ENCODE measurements at places on chromosomes 13 and 19. TPM values are rescaled to one million over a fixed set of nuclear protein-coding genes. Genes with fewer than 3 reads are reported as not detected.

- no peak for DNase-seq
Measured at GRCh38 chr13:27267596-27267995, 3.0 kb upstream of the RASL11A start.

DNA sequence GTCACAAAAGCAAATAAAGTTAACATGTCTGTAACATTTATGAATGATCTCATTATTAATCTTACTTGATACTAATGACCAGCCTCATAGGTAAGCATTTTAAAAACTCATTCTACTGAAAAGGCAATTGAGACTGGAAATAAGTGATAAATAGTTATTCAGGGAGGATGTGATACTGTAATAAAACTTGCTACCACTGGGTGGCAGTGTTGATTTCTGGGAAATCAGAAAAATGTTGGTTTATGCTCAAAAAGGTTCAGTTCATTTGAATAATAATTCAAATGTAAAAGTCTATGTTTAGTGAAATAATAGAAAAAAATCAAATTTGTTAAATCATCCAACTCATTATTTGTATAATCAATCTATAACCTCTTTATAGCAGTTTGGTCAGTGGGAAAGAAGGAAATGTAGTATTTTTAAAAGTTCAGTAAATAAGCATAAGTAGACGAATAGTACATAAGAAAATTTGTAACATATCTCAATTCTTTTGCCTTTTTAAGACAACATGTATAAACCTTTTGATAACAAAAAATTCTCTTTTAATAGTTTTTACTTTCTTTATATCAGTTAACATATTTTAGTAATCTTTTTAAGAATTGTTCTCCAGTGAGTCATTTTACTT is 9.6 kb downstream of the ABHD13 start:
- no peak for DNase-seq

Gene ANKRD27
- 42.4 TPM for total RNA-seq

DNA sequence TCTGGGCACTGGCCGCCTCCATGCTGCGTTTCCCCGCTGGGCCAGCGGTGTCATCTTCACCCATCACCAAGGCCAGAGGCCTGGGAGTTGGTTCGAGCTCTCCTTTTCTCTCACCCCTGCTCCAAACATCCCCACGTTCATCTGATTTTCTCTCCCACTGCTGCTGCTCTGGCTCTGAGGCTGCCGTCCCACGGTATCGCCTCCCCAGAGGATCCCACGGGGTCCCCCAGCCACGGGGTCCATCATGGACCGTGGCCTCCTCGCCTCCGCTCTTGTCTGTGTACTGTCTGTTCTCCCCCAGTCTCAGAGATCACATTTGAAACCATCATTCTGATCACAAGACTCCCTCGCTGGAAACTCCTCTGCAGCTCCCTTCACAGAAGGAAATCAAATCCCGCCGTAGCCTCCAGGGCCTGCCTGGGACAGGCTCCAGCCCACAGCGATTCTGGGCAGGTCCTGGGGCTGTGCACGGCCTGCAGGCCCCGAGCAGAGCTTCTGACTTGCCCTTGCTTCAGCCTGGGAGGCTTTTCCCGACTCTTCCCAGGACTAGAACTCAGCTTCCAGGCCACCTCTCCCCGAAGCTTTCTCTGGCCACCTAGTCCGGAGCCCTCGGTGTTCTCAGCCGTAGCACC is 64.2 kb downstream of the SOX1 start:
- no peak for DNase-seq

All from CD8-positive, alpha-beta memory T cell (primary cell).